ENCODE measurements at places on chromosomes 13 and 19.

- no peak for DNase-seq
These were observed 20.5 kb downstream of the RAB20 start for GRCh38 chr13:110540871-110541525.

DNA sequence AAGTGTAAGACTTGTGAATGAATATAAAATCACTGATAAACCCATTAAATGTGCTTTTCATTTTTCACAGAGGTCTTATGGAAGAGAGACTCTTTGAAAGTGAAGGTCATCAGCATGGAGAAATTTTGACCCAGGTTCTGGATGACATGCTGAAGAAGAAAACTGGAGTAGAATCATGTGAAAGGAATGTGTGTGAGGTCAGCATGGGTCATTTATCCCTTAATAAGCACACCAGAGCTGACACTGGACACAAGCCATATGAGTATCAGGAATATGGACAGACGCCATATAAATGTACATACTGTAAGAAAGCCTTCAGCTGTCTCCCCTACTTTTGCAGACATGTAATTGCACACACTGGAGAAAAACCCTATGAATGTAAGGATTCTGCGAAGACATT lies 29.0 kb downstream of the ZNF20 start:
- DNase-seq, result no peak

DNA sequence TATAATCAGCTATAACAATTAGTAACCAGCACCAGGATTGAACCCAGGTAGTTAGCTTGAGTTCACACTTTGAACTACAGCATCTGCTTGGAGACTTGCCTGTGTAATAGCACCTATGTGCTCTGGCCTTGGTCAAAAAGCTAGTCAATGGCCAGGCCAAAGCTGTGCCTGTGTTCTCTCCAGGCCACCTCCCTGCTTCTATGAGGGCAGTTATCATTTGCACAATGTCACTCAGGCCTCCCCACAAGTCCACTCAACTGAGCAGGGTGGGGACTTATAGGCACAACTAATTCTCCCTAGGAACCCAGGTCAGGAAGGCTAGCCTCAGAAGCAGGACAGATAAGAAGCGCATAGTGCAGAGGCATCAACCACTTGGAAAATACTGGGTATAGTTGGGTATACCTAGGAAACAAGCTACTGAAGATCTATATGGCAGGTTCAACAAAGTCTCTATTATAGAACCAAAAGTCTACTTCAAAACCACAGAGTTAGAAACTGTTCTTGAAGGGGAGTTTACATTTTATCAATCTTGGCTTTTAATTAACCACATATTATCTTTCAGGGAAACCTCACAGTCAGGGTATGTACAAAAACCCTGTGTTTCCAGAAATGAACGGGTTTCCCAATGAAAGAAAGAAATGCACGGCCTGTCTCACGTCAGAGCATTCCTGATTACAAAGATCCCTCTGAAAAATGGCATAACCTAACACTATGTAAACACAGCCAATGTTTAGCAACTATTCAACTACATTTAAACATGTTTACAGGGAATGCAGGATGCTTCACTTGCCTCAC lies 140.9 kb downstream of the ABCC4 start:
- no peak for DNase-seq

GRCh38 chr13:101382086-101382485 lies 34.2 kb downstream of the NALCN start:
- no peak for DNase-seq

- no peak for DNase-seq
These were observed 29.8 kb upstream of the TM9SF2 start for GRCh38 chr13:99471221-99472121.

DNA sequence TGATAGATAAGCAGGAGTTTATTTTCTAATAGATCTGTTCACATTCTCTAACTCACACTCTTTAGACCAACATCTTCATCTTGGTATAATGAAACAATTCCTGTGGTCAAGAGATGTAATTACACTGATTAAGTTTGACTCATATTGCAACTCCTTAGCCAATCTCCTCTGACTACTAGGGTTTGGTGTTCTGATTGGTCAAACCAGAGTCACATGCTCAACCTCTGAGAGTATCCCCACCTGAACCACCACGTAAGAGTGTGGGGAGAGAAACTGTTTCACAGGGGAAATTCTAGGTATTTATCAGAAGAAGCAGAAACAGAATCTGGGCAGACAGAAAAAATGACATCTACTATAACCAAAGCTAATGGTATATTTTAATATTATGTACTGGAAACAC lies 42.4 kb downstream of the UQCRFS1 start:
- DNase-seq, result no peak

All from HAP-1 (cell line).